ENCODE measurements at places on chromosomes 16 and 17.
A peak's percentile ranks its signal among the peaks of the same experiment; 100 is the strongest.

DNA sequence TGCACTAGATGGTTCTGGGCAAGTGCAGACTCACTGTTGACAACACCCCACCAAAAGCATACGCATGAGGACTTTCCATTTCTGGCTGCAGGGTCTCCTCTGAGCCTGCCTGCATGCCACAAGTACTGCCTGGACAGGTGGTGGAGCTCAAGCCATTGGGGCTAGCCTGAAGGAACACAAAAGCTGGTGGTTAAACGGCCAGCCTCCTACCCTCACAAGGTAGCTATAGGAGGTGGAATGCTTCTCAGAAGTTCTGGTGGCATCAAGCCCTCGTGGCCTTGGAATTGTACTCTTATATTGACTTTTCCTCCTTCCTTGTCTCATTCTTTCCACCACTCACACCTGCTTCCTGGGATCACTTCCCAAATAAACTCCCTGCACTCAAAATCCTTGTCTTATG, 56.6 kb upstream of the BCAR1 start:
- DNase-seq, result no peak

- peak; percentile 40 for DNase-seq
These were observed 41.0 kb downstream of the SNX29 start for GRCh38 chr16:12017558-12017957.

- no peak for DNase-seq
These were observed at the start of gene SOX15 for GRCh38 chr17:7589891-7590691. Gene SOX15, minus strand, starts transcription at chr17:7590094. Its CDS starts 418 bp downstream, at chr17:7589676.

DNA sequence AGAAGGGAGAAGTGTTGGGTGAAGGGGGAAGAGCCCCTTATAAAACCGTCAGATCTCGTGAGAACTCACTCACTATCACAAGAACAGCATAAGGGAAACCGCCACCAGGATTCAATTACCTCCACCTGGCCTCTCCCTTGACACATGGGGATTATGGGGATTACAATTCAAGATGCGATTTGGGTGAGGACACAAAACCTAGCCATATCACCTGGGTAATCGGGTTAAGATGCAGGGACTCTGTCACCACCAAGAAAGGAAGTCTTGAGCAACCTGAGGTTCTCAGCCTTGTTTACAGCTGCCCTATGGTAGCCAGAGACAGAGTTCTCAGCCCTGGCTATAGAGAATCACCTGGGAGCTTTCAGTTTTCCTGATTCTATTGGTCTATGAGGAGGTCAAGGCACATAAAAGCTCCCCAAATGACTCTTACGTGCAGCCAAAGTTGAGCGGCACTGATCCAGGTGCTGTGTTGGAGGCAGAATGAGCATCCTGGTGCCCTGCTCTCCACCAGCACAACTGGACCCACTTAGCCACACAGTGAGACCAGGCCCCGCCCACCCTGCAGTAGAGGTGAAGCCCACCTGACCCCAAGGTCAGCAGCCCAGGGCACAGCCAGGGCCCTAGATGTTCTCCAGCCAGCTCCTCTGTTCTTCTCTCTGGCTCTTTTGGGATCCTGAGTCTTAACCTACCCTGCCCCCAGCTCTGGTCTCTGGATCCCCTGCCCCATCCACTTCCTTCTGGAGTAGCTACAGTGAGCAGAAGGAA, 138.5 kb upstream of the CDH5 start:
- no peak for DNase-seq

GRCh38 chr16:72018470-72018869, 9.9 kb downstream of the DHODH start:
- DNase-seq, result no peak

DNA sequence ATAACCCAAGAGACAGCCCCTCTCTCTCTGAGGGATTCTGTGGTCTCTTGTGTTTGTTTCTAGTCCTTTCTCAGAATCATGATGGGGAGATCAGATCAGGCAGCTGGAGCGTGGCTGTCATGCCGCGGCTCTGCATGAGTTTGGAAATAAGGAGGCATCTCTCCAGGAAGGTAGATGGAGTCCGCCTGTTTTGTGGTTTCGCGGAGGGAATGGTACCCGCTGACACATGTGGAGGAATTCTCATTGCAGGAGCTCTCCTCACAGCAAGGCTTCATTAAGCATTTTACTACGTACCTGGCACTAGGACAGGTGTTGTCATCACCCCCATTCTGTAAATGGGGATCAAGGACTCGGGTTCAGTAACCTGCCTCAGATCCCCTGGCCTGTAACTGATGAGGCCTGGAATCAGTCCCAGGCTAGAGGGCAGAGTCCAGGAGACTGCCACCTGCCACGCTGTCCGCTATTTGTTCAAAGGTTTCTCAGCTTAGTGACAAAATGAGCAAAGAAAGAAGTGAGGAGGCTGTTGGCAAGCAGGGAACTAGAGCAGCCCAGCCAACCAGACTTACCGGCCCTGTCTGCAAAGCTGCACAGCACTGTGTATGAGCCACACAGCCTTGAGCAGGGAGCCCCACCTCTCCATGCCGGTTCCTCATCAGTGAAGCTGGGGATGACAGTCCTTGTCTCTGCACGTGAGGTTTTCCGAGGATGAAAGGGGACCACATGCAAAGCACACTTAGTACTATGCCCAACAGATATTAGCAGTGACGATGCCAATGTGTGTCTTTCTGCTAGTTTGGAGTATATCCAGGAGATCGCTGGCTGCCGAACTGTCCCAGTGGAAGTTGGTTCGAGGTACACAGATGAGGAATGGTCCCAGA, 11.0 kb downstream of the KDM8 start:
- DNase-seq, result no peak

GRCh38 chr16:73091174-73091573, 43.2 kb upstream of the ZFHX3 start:
- no peak for DNase-seq

- no peak for DNase-seq
These were observed 388 bp downstream of the OXLD1 start for GRCh38 chr17:81666092-81666341.

DNA sequence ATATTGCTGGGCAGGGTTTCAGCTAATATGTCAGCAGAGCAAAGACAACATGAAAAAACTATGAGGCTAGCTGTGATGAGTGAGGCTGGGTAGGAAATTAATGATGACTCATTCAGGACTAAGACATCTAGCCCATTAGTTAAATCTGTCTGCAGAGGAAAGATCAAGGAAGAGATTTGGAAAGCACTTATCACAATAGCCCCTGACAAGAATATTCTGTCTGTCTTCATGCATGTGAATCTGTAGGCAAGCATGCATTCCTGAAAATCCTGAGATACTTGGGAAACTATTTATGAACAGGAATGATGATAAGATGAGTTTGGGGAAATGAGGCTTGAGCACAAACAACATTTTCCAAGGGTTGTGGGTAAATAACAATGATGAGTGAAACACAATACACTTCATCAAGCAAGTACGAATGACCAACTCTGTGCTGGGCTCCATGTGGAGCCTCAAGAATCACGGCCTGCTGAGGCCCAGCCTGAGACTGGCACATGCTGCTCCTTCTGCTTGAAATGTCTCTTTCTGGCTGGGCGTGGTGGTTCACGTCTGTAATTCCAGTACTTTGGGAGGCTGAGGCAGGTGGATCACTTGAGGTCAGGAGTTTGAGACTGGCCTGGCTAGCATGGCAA, 96.5 kb upstream of the ASIC2 start:
- DNase-seq, result peak; percentile 2

- peak; percentile 43 for DNase-seq
These were observed 23.3 kb downstream of the TBCD start for GRCh38 chr17:82775001-82775823.

DNA sequence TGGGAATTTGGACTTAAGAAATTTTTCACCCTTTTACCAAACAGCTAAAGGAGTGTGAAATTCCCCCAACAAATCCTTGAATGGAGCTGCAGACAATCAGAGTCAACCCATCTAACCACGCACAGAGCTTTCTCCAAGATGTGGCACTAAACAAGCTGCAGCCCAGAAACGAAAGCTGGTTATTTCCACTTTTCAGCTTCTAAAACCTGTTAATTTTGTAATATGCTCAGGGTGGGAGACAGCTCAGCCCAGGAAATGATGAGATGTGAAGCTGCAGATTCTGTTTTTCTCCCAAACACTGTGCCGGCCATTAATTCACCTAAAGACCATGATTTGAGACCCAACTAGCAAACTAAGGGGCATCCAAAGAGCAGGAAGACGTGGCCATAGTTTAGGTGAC, 33.2 kb upstream of the ABR start:
- no peak for DNase-seq

DNA sequence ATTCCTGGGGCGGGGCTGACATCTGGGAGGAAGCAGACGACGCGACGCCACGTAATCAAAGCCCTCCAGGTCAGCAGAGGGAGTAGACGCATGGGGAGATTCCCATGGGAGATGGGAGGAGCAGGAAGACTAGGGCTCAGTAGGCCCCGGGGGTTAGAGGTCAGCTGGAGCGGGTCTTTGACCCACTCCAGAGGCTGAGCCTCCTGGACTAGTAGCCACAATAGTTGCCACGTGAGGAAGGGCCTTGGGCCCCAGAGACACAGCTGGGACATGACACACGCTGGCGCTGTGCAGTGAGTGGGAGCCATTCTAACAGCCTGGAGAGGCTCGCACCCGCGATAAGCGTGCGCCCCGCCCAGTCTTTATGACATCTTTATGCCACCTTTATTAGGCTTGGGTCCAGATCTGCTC, 95.7 kb upstream of the AMZ2 start:
- DNase-seq, result no peak

DNA sequence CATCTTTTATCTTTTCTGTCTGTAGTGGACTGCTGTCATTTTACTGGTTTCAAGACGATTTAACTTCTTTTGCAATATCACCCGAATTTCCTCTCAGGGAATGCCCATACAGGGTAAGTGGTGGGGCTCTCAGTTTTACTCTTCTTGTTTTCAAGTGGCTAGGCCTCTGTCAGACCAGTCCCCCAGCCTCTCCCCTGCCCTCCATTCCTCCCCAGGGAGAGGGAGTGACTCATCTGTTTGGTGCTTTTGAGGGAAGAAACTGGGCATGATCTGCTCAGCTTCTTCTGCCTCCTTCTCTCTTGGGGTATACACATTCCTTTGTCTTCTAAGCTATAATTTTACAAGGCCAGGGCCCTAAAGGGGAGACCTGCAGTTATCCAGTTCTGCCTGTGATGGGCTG, 332.0 kb downstream of the CBLN1 start:
- no peak for DNase-seq

DNA sequence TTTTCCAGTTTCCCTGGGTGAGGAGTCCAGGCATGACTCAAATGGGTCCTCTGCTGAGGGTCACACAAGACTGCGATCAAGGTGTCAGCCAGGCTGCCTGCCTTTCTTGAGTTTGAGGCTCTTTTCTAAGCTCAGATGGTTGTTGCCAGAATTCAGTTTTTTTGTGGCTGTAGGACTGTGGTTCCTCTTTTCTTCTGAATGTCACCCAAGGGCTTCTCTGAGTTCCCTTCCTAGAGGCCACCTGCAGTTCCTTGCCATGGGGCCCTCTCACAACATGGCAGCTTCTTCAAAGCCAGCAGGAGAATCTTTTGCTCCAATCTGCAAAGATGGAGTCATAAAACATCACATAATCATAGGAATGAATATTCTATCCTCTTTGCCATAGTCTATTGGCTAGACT, 17.5 kb downstream of the LIMD2 start:
- DNase-seq, result no peak

DNA sequence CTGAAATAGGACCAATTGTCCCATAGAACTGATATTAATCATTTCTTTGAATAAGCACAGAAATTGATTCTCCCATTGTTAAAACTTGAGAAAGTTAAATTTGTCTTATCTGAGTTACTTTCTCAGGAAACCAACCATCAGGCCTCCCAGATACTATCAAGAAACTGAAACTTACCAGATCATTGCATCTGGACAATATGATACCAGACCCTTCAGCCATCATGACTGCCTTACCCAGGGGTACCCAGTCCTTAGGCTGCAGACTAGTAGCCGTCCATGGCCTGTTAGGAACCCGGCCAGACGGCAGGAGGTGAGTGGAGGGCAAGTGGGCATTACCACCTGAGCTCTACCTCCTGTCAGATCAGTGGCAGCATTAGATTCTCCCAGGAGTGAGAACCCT, 7.8 kb downstream of the STXBP4 start:
- no peak for DNase-seq

DNA sequence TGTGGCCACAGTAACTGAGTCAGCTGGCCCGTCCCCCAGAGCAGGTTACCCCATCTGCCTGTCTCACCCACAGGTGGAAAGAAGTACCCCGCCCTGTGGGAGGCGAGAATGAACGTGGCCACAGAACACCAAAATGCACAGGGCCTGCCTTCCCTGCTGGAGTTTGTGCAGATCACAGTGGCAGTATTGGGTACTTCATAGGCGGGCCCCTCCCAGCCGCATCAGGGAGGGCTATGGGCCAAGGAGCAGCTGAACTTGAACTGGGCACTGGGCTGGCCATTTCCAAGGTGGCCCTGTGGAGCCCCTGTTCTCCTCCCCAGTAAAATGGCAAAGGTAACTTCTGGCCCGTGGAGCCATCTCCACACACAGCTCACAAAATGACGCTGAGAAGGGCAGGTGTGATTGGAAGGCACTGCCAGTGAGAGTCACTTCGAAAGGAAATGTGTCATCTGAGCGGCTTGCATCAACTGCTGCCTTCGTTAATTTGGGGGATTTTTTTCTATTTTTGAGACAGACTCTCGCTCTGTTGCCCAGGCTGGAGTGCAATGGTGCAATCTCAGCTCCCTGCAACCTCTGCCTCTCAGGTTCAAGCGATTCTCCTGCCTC, 162.9 kb downstream of the ENGASE start:
- DNase-seq, result no peak

DNA sequence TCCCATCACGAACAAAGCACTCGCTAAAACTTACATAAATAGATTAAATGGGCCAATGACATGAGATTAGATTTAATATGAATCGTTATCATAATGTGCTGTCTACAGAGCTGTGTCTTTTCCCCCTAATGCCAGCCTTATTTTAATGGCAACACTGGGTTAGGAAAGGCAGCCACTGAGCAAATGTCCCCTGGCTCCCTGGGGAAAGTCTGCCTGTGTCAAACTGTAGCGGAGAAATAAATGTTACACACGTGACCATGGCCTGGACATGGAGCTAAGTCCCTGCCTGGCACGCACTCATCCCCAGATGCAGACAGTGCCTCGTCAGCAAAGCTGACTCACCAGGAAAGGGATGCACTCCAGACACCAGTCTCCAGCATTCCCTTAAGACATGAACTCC, 61.3 kb upstream of the SDK2 start:
- DNase-seq, result peak; percentile 90

DNA sequence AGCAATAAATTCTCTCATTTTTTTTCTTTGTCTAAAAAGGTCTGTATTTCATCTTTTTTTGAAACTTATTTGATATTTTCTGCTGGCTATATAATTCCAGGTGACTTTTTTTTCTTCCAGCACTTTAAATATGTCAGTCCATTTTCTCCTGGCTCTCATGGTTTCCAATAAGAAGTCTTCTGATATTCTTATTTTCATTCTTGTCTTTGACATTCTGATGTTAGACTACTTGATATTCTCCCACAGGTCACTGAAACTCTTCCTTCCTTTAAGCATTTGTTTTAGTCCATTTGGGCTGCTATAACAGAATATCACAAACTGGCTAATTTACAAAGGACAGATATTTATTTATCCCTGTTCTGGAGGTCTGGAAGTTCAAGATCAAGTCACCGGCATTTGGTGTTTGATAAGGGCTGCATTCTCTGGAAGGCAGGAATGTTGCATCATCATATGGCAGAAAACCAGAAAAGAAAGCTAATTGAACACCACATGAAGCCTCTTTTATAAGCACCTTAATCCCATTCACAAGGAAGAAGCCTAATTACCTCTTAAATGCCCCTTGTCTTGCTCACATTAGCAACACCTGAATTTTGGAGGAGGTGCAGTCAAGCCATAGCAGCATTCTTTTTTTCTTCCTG, 242.1 kb upstream of the TNRC6C start:
- DNase-seq, result peak; percentile 6

All from fibroblast of mammary gland (primary cell).